ENCODE measurements at places on chromosomes 11 and 22.

- DNase-seq: no peak
Observed at GRCh38 chr11:132780046-132780445, 752.3 kb downstream of the OPCML start.

- no peak for DNase-seq
Observed at GRCh38 chr22:22425356-22425755, 83.2 kb downstream of the ZNF280B start.

DNA sequence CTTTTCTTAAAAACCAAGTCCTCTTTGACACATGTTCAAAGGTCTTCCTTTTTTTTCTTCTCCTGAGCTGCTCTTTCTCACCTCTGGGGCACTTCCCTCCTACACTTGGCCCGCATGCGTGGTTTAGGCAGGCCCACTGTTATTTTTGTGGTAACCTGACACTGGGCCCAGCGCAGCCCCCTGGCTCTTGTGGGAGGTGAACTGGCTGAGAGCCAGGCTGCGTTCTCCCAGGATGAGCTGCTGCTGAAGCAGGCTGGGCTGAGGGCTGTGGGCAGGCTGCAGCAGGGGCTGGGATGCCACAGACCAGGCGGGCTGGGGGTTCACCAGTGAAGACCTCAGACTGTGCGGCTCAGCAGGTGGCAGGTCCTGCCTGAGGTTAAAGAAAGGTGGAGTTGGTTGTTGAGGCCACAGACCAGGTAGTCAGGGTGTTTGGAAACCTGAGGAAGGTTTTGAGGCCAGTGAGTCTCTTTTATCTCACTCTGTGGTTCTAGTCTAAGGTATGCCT lies 72.4 kb downstream of the TEAD1 start:
- DNase-seq: peak; percentile 28

GRCh38 chr11:36006556-36006955 lies 62.7 kb downstream of the LDLRAD3 start:
- no peak for DNase-seq

DNA sequence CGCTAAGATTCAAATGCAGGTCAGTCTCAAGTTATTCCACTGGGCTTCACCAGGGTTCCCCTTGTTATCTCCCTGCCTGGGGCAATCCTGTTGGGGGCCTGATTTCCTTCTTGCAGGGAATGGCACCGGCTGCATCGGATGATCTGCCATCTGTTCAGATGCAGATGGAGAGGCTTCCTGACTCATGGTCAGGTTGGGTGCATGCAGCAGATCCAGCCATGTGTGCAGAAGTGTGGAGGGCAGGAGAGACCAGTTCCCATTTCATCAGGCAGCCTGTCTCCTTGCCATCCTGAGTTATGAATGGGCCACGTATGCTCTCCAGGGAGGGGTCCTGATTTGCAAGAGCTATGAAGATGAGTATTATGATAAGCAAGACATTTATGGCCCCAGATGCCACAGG lies 161.2 kb upstream of the PLET1 start:
- no peak for DNase-seq

GRCh38 chr11:100761841-100762240 lies 74.8 kb downstream of the ARHGAP42 start:
- no peak for DNase-seq

DNA sequence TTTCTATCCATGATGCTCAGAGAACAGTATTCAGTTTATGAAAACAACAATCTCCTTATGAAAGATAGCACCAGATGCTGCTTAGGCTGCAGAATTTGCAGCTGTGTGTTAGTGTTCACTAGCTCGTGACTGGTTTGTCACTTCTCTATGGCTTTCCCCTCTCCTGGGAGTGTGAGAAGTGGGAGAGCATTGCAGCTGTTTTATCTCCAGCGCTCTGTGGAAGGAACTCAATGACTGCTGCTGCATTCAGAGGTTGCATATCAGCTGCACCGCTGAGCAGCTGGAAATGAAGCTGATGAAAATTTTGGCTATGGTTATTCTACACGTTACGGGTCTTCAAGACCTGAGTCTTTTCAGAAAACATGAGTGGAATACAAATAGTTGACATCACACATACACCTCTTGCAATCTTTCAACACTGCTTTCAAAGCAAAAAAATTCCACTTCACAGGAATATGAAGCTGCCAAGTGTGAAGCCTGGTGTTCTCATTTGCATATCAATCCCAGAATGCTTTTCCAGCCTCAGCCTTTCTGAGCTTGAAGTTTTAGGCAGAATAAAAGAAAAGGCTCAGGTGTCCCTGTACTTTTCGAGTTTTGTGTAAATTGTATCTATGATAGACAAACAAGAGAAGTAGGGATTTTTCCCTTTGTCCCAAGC lies 149.3 kb upstream of the DDI1 start:
- DNase-seq: no peak

- DNase-seq: no peak
Observed at GRCh38 chr22:47146941-47147340, 384.5 kb downstream of the TBC1D22A start.

DNA sequence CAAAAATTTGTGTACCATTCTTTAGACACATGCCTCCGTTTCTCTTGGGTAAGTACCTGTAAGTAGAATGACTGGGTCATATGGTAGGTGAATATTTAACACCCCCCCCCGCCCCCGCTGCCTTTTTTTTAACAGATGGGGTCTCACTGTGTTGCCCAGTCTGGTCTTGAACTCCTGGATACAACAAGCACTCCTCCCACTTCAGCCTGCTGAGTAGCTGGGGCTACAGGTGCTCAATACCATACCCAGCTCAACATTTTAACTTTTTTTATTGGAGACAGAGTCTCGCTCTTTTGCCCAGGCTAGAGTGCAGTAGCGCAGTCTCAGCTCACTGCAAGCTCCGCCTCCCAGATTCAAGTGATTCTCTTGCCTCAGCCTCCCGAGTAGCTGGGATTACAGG lies 32.5 kb downstream of the CECR2 start:
- no peak for DNase-seq

- DNase-seq: peak; percentile 83
Observed at GRCh38 chr11:35029979-35030682, 108.8 kb upstream of the CD44 start.

- DNase-seq: peak; percentile 74
Observed at GRCh38 chr11:34302046-34302921, 55.5 kb downstream of the ABTB2 start.

DNA sequence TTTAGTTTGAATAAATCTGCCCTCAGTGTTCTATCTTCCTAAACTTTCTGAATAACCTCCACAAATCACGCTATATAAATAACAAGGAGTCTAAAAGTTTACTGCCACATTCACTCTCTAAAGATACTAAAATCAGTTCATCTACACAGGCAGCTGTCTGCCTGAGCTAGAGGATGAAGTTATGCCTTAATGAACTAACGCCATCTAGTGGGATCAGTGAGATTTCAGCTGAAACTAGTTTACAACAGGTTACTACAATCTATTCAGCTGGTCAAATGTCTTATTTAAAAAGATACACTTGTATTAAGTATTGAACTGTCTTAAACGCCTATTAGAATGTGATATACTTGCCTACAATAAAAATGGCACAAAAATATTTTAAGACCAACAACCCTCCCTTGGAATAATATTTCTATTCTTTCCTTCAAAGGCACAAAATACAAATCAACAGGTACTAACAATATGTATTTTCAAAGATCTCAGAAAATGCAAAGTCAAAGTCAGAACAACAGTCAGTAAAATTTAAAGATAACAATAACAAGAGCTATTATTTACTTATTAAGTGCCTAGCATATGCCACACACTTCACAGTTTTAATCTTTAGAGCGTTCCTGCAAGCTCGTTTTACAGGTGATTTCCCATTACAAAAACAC lies 84.1 kb downstream of the LARGE2 start:
- peak; percentile 77 for DNase-seq

DNA sequence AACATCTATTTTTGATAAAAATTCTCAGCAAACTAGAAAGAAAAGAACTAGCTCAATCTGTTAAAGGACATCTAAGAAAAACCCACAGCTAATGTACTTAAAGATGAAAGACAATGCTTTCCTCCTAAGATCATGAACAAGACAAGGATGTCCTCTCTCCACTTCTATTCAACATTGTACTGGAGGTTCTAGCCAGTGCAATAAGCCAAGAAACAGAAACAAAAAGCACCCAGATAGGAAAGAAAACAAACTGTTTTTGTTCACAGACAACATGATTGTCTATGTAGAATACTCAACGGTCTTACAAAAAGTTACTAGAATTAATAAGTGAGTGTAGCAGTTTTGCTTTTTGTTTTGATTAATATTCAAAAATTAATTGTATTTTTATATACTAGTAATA lies 7.8 kb downstream of the CD3D start:
- DNase-seq: peak; percentile 17

All from GM12865 (cell line).